GM06990 (cell line): ENCODE measurements at places on chromosomes 3 and 15.

DNA sequence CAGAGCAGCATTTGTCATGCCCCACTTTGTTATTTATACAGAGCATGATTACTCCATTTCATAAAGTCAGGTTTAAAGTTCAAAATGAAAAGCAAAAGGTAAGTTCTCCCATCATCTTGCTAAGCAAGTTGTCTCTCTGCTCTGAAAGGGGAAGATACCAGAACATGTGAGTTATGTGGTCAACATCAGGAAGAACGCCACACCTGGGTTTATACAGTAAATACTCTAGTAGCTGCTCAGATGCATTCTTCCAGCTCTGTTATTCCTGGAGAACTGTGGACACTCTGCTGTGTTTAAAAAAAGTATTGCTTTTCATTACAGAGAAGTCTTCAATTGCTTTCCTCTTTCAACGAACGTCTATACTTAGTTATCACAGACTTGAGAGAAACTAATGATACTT is 145.7 kb downstream of the PLCL2 start:
- no peak for DNase-seq

GRCh38 chr3:66747261-66747660 is 246.4 kb upstream of the LRIG1 start:
- DNase-seq: no peak

- no peak for DNase-seq
These were observed 31.1 kb downstream of the RBM15B start for GRCh38 chr3:51422211-51422610.

GRCh38 chr3:7456386-7456785 is 595.5 kb downstream of the GRM7 start:
- DNase-seq: no peak

DNA sequence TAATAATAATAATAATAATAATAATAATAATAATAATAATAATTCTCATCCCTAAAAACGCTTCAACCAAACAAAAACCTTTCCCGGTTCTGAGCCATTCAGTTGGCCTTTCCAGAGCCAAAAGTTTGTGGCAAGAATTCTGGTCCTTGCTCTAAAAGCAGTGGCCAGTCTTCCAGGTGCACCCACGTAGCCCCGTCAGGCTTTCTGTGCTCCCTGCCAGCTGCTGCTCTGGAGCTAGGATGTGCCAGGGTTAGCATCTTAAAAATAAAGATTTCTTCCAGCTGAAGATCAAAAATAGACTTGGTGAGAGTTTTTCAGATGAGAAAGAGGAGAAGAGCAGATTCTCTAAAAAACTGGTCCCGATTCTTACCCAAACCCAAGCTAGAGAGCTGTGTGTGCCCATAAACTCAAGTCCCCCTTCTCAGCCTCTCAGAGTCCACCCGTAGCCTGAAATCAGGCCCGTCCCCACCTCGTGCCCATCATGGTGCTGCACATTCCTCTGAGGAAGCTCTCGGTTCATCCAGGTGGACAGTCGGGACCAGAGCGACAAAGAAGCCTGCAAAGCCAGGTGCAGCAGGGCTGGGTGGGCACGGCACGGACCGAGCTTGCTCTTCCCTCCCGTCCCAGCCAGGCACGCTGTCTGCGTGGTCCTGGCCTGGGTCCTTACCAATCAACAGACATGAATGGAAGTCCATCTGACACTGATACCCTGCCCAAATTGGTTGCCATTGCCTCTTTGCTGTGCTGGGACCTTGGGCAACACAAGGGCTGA is 155.6 kb downstream of the LRRC28 start:
- DNase-seq: no peak

- DNase-seq: no peak
These were observed 62.3 kb downstream of the MTHFS start for GRCh38 chr15:79834495-79834894.

GRCh38 chr3:46509661-46510187 is 11.9 kb downstream of the RTP3 start:
- DNase-seq: no peak

DNA sequence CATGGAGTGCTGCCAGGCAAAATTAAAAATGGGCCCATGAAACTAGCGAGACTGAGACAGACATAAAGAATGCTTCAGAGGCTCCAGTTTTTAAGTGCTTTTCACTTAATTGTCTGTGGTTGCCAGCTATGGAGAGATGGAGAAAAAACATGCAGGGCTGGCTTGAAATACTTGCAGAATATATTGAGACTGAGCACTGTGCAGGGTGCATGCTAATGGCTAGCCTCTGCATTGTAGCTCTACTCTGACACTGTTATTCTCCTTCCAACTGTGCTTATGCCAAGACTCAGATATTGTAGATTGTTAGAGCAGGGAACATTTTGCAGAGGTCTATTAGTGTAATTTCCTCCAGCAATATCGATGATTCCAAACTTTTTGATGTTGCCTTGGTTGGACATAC is 735.0 kb downstream of the PDCD6IP start:
- DNase-seq: no peak

DNA sequence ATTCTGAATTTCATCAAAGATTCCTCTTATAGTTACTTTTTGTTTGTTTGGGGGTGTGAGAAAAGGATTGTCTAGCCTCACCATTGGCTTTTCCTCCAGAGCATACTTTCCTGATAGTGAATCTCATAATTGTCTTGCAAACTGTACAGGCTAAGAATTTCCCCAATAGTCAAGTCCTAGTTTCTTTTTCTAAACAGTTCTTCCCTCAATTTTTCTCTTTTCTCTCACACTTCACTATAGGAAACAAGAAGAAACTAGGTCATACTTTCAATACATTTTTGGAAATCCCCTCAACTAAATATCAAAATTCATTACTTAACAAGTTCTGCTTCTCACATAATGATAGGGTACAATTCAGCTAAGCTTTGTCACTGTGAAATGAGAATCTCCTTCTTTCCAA is 241.9 kb downstream of the IL20RB start:
- DNase-seq: peak; percentile 44

DNA sequence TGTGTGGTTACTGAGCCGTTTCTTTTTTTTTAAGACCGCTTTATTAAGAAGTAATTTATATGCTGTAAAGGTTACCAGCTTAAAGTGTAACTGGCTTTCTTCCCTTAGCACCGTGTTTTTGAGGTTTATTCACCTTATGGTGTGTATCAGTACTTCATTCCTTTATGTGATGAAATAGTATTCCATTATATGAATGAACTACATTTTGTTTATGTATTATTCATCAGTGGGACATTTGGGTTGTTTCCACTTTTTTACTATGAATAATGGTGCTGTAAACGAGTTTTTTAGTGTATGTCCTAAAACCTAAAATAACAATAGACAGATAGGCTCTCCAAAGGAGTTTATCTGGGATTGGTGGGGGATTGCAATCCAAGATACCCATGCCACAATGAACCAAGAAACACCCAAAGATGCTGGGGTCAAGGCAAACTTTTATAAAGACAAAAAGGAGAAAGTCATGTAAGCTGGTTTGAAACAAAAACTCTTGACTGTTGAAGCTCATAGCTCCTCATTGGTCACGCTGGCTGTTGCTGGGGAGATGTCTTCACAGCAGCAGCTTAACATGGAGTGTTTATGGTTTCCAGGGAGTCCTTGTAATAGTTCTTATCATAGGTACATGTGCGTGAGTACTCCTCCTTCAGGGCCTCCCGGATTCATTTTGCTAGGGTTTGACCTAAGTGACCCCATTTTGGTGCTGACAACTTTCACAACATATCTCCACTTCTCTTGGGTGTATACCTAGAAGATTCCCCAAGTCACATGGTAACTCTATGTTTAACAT is 16.0 kb downstream of the TM2D3 start:
- no peak for DNase-seq

- DNase-seq: no peak
These were observed 71.3 kb upstream of the PHLDB2 start for GRCh38 chr3:111787556-111788463.

GRCh38 chr3:30475038-30475808 is 131.2 kb upstream of the TGFBR2 start:
- peak; percentile 15 for DNase-seq

GRCh38 chr15:40190591-40190990 is 29.7 kb downstream of the BUB1B start:
- no peak for DNase-seq

GRCh38 chr3:30964612-30965011 is 70.2 kb upstream of the GADL1 start:
- DNase-seq: peak; percentile 11

DNA sequence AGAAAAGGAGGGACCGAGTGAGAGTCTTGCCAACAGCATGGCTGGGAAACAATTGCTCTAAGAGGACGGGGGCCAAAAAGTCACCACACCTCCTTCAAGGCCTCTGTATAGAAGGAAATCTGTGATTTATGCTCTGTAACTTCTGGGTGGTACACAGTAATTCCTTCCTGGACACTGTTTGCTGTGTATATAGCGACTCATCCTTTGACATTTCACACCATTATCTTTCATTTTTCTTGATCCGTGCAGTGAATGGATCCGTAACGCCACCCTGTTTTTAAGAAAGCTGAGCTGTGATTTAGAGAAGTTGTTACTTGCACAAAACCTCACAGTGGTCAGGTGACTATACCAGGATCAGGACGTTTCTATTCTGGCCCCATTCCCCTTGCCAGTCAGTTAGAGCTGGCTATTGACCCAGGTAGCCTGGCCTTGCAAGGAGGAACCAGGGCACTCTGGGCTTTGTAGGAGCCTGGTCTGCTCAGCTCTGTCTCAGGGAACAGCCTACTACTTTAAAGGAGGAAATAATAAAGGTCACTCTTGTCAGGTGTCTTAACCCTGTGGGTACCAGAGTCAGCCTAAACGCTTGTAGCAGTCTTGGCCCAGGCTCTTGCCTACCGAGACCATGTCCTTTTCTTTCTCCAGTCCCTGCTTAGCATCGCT is 86.5 kb upstream of the MYZAP start:
- DNase-seq: no peak

DNA sequence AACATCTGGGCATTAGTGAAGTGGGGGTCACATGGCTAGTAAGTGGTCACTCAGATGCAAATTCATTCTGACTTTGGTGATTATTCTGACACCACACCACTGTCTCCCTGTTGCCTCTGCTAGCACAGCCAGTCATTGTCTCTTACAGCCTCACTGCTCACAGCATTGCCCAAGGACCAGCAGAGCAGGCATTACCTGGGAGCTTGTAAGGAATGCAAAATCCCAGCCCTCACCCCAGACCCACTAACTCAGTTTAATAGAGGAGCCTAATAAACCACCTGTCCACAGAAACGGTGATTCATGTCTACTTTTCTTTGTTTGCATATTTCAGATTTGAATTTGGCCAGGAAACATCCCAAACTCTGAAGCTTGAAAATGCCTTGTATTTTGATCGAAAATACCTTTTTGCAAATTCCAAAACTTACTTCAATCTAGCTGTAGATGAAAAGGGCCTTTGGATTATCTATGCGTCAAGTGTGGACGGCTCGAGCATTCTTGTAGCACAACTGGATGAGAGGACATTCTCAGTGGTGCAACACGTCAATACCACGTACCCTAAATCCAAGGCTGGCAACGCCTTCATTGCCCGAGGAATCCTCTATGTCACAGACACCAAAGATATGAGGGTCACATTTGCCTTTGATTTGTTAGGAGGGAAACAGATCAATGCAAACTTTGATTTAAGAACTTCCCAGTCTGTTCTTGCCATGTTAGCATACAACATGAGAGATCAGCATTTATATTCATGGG is 62.7 kb downstream of the GLDN start:
- no peak for DNase-seq

DNA sequence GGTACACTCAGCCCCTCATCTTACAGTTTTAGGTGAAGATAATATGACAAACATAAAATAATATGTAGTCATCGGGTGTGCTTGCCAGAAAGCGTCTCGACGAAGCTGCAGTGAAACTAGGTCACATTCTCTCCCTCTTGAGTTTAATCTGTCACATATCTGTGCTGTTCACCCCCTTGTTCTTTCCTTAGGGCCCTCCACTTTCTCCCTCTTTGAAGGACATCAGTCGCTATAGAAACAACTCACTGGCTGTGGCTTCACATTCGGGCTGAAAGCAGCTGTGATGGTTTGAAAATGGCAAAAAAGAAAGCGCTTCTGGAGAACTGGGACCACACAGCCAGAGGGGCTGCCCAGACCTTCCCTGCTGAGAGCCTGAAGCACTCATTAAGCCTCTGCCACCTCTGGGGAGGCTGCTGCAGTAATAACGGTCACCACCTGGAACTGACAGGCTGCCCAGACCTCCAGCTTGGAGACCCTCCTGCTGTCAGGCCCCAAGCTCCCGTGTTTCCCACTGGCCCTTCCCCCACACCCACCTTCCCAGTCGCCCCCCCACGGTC is 50.3 kb downstream of the ABTB1 start:
- no peak for DNase-seq
